ENCODE measurements at places on chromosomes 11 and 22.
A peak's percentile ranks its signal among the peaks of the same experiment; 100 is the strongest.

DNA sequence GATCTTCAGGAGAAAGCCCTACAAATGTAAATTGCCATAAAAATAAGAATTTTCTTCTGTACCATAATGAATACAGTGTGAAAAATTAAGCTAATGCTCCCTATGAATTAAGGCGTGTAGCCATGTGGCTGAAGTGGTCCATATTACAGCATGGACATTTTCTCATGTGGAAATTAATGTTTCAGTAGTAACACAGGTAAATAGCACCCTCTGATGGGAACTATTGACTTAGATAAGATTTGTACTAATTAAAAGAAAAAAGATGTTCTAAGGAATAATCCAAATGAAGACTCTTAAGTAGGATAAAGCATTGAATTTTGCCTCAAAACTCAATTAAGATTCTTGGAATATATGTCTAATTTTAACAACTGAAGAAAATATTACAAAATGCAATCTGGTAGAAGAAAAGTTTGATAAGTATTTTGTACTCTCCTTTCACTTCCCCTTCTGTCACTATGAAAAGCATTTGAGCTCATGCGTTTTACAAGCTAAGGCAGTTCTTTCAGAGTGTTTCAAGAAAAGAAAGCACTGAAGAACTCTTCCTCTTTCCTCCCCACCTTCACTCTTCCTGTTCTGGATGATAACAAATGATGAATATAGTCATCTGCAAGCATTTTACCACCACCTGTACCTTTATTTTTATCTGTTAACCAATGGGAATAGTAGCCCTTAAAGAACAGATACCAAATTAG, 9.9 kb upstream of the OR8D2 start:
- DNase-seq, result no peak

- DNase-seq, result no peak
These were observed 760.6 kb downstream of the NTM start for GRCh38 chr11:132131047-132131446.

DNA sequence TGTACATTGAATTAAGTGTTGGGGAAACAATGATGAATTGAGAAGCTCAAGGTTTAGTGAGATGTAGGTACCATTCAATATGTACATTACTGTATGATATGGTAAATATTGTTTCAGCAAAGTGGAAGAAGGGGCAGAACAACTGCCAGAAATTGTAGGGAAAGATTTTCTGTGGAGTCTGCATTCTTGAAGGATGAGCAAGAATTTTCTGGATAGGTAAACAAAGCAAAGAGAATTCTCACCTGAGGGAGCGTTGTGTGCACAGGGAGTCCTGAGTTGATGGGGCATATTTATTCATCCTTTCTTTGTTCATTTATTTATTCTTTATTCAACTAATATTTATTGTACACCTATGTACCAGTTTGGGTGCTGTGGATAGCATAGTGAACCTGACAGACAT, 83.2 kb downstream of the TMEM135 start:
- no peak for DNase-seq

DNA sequence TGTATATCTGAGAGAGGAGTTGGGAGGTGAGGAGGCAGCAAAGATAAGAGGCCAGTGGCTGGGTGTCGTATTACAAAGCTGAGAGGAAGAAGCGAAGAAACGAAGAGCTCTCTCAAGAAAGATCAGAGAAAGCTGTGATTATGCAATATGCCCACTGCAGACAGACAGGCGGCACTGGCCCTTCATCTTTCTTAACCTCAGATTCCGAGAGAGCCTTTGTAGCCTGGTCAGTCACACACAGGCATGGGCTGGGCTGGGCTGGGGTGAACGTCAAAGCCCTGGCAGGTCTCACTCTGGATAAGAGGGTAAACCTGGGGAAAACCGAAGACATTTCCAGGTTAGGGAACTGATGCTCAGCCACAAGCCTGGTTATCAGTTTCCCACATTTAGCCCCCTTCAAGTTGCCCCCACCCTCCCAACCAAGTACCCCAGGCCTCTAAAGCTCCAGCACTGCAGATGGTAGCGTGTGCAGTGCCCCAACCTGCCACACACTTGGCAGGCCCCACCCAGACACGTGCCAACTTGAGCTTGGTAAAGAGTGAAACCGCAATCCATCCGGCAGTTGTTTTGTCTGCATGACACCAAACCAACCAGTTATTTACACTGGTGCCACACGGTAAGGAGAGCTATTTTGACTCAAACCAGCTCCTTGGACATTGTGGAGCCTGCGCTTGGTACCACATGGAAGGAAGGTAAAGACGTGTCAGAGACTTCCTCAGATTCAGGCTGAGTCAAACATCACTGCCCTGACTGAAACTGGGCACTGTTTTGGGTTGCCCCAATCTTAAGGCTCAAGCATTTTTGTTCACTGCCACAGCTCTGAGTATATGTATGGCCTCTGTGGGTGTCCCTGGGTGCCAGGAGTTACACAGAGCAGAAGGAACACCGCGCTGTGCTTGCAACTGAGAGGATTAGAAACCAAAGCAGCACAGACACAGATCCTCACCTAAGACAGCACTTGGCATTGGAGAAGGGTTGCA, 135.9 kb downstream of the FDX1 start:
- DNase-seq, result no peak

GRCh38 chr11:5689551-5689983, at the start of gene TRIM22:
Gene TRIM22, plus strand, starts transcription at chr11:5689790. Its CDS starts 6,443 bp downstream, at chr11:5696233.
- DNase-seq, result peak; percentile 37

GRCh38 chr11:125873881-125874555, 13.4 kb upstream of the HYLS1 start:
- no peak for DNase-seq

GRCh38 chr22:32911503-32911902, 110.0 kb downstream of the TIMP3 start:
- no peak for DNase-seq

- no peak for DNase-seq
These were observed 38.9 kb downstream of the LINC01488 start for GRCh38 chr11:69520186-69520916.

- no peak for DNase-seq
These were observed 3.9 kb upstream of the MYH9 start for GRCh38 chr22:36391638-36392037.

DNA sequence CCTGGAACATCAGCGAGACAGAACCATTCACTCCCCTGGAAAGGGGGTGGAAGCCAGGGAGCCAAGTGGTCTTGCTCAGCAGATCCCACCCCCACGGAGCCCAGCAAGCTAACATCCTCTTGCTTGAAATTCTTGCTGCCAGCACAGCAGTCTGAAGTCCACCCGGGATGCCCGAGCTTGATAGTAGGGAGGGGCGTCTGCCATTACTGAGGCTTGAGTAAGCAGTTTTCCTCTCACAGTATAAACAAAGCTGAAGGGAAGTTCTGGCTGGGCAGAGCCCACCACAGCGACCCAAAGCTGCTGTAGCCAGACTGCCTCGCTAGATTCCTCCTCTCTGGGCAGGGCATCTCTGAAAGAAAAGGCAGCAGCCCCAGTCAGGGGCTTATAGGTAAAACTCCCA, 764.8 kb upstream of the LUZP2 start:
- DNase-seq, result no peak

GRCh38 chr11:44285756-44286155, 24.2 kb downstream of the ALX4 start:
- no peak for DNase-seq

GRCh38 chr11:124748481-124749343, 3.3 kb downstream of the VSIG2 start:
- peak; percentile 63 for DNase-seq

DNA sequence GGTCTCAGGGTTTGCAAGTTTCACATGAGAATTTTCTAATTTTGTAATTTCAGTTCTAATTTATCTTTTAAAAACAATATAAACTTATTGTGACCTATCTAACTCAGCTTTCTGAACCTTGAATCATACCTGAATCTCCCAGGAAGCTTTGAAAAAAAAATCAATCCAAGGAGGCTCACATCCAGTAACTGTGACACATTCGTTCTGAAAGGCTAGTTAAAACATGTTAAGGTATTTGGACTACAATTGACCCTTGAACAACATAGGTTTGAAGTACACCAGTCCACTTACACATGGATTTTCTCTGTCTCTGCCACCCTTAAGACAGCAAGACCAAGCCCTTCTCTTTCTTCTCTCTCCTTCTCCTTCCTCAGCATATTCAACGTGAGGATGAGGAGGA, 40.0 kb downstream of the DDI1 start:
- DNase-seq, result no peak

GRCh38 chr11:111469200-111469599, 43.0 kb downstream of the BTG4 start:
- DNase-seq, result no peak

DNA sequence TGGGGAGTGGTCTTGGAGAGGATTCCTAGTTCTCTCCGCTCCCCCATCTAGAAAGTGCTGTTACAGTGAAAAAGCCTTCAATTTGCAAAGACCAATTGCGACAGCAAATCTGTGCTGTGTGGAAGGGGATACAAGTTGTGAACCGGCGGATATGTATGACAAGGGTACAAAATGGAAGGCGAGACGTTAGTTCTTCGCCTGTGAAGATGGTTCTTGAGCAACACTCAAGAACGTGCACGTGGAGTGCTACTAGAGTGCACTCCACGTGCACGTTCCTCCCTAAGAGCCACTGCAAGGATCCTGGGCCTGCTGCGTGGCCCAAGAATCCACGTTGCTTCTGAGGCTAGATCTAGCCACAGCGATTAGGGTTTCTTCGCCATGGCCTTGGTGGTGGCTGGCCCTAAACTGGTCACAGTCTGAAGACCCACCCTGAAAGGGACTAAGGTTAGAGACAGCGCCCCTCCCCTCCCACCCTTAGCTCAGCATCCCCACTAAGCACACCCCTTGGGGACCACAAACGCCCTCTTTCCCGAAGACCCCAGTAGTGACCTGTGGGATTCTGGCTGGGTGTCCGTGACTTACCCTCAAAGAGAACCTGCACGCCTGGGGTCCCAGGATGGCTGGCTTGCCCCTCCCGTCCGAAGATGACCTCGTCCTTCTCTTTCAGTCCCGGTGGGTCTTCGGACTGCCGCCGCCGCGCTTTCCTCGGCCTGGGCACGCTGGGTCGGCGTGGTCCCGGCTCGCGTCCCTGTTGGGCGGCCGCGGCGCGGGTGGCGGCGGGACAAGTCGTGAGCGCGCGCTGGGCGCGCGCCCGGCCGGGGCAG, 519 bp upstream of the PDE3B start:
- DNase-seq, result no peak

DNA sequence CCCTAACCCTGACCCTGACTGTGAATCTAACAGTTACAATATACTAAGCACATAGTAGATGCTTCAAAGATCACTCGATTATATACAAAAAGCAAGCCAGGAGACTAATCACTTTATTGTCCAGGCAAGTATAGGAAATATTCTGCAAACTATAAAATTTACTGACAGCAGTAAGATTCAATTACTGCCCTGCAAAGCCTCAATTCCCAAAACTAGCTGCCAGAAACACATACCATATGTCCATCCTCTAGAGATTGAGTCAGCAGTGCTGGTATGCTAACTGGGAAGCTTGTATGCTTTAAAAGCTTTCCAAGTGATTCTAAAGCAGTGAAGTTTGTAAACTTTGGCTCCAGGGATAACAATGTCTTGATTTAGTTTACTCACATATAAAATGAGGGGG, 26.1 kb downstream of the CSTF3 start:
- no peak for DNase-seq

GRCh38 chr22:38446018-38446601, 8.9 kb downstream of the KCNJ4 start:
- DNase-seq, result no peak

- no peak for DNase-seq
These were observed 44.6 kb upstream of the EHF start for GRCh38 chr11:34576331-34576730.

GRCh38 chr11:32259641-32260081, 168.8 kb downstream of the RCN1 start:
- no peak for DNase-seq

DNA sequence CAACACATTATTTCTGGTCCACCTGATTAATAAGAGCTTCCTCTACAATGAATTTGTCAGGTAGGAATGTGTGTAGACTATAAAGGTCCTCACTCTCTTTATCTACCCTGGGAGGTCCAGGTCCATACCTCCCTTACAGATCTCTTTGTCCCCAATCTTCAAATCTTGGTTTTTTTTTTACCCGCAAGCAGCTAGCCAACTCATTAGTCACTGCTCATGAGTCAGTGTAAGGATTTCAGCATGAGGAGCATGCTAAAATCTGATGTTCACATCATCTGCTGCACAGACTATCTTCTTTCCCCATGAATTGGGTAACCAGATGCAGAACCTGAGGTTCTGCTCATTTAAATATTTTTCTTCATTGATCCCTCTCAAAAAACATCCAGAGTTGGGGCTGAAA, 397.0 kb upstream of the ISX start:
- no peak for DNase-seq

Data from heart left ventricle (tissue), 16 donors.